Right hindlimb (tissue), 1 donor: ENCODE measurements at places on chromosomes 11 and 22.

DNA sequence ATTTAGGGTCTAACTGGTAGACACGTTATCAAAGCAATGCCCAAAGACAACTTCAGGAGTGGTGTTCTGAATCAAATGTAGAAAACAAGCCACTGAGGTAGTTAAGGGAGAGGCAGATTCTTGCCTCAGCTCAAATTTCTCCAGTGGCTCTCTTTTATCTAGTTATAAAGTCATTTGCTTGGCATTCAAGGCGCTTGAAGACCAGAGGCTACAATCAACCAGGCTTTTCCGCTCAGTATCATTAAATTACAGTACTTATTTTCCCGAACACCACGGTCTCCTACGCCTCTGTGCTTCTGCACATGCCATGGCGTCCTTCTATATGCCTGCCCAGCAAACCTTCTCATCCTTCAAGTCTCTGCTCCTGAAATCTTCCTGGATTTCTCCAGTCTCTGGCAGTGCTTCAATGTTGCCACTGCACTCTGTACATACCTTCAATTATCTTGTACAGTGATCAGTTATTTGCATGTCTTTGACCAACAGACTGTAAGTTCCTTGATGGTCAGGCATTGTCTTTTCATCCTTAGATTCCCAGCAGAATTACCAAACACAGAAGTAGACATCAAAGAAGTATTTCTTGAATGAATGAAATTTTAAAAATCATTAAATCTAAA lies 1.4 kb downstream of the POGLUT3 start:
- DNase-seq, result no peak

- peak; percentile 86 for DNase-seq
Observed at GRCh38 chr22:19962246-19962908, 20.8 kb upstream of the TXNRD2 start.

DNA sequence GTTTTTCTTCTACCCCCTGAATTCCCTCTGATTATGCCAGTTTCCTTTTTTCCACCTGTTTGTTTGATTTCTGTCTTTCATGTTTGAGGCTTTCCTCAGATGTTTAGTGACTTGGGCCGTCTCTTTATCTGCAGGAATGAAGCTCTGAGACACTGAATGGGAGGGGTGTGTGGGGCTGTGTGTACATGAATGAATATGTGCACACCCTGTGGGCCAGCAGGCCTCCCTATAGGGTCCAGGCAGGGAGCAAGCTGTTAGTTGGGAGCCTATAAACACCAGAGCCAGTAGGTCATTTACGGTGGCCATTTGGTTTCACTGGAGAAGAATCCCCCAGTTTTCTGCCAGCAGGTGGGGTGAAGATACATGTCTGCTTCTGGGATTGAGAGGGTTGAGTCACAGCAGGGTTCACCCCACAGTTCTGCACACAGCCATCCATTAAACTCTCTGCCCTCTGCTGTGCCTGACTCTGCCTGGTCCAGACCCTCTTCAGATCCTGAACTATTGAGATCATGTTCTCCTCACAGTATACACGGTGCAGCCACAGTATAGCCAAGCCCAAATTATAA lies 34.8 kb downstream of the BARX2 start:
- DNase-seq, result no peak

DNA sequence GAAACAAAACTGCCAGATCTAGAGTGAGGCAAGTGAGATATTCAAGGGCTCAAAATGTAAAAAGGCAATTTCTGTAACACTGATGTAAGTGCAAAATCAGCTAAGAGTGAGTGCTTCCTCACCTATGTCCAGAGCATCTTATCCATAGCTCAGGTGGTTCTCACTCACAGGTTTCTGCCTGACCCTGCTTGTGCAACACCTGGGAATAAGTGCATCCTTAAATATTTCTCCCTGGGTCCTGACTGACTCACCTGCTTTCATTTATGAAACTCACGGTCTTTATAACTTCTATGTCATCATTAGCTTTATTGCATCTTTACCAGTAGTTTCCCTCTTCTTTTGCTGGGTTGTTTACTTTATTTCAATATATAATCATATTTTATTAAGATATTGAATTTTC lies 260.6 kb downstream of the CNTN5 start:
- no peak for DNase-seq

GRCh38 chr11:70251659-70252321 lies 18.7 kb upstream of the PPFIA1 start:
- DNase-seq, result no peak

DNA sequence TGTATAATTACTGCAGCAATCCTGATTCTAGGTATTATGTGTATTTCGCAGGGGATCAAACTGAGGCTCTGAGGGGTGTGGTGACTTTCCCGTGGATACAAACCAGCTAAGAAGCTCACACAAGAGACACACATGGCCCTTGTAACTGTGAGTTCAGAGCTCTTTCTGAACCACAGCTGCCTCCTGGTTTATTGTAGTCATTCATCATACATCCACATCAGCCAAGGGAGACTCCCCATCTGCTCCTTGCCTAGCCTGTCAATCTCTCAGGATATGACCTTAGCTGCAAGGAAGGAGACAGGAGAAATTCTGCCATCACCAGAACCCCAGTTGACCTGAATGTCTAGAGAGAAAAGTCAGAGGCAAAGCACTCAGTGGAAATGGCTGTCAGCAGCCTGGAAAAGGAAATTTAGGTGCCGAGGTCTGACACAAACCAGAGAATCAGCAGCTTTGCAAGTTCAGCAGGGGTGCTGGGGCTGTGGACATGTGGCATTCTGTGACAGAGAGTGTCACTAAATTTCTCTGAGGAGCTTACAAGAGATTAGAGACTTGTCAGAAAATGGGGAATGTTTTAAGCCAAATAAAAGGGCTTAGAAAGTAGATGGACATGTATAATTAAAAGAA lies 209.5 kb downstream of the AASDHPPT start:
- DNase-seq, result no peak

DNA sequence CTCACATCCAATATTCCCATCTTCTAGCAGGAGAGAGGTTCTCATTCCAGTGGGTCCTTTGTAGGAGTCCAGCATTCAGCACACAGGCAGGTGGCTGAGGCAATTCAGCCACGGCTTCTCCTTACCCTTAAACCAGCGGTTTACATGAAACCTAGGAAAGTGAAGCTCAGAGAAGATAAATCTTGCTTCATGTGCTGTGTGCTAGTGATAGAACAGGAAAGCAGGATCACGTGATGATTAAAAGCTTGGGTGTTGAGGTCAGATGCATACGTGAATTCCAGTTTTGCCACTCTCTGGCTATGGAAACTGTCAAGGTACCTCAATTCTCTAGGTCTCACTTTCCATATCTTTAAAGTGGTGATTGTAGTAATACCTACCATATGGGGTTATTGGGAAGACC lies 331.6 kb downstream of the INSC start:
- no peak for DNase-seq

- no peak for DNase-seq
Observed at GRCh38 chr11:206526-207207, 532 bp downstream of the BET1L start.

DNA sequence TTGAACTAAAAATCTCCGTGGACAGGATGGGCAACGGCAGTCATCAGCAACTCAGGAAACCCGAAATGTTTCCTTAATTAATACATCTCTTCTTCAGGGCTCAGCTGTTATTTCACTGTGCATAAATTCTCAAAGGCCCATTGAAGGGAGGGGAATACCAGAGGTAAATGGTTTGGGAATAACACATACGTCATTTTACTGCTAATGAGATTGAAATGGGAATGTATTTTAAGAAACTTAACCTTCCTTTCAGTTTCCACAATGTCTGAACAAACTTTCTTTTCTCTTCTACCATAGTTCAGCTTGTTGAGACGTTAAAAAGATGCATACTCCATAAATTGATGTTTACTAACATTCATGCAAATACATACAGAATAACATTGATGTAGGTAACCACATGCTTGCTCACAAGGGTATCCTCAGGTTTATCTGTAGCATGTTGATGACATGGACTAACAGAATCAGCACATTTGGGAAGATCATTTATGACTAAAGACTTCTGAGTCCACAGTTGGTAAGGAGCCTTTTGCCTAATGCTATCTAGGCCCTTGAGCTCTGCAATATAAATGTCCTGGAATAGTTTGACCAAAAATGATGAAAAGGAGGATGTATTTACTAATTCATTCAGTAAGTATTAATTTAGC lies 7.7 kb upstream of the PRRG4 start:
- no peak for DNase-seq

- DNase-seq, result no peak
Observed at GRCh38 chr11:43561832-43562231, 118.7 kb upstream of the HSD17B12 start.

GRCh38 chr11:130099356-130099755 lies 29.7 kb downstream of the APLP2 start:
- DNase-seq, result no peak
